Stimulated activated CD8-positive, alpha-beta memory T cell treated with anti-CD3 and anti-CD28 coated beads, Interleukin-7, amount 100 ng/mL, for 1 hour (primary cell): ENCODE measurements at places on chromosomes 2 and 18.

- no peak for DNase-seq
These were observed 109.8 kb downstream of the ADCYAP1 start for GRCh38 chr18:1014509-1014908.

DNA sequence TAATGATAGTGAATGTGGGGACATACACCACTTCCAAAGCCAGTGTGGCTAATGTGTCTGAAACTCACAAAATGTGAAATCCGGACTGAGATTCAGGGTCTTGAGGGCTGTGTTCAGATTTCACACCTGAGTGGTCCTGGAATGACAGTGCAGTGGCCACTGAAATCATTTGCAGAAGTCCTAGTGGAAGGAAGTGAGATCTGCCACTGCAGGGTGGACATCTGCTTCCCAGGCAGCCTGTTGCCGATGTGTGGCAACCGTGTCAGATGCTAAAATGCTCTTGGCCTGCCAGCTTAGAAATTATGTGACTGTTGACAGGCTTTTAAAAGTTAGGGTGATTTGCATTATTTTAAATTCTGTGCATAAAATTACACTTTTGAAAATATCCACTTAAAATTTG, 77.8 kb upstream of the TMEM200C start:
- DNase-seq: no peak

GRCh38 chr2:234951664-234952269, at the start of gene SH3BP4:
TSS of gene SH3BP4 (plus strand) at chr2:234952017. CDS start at chr2:235035003, 82,986 bp downstream.
- no peak for DNase-seq

- no peak for DNase-seq
These were observed 31.9 kb upstream of the CASP8 start for GRCh38 chr2:201228271-201228911.

GRCh38 chr18:1914489-1914888, 656.8 kb downstream of the METTL4 start:
- no peak for DNase-seq

DNA sequence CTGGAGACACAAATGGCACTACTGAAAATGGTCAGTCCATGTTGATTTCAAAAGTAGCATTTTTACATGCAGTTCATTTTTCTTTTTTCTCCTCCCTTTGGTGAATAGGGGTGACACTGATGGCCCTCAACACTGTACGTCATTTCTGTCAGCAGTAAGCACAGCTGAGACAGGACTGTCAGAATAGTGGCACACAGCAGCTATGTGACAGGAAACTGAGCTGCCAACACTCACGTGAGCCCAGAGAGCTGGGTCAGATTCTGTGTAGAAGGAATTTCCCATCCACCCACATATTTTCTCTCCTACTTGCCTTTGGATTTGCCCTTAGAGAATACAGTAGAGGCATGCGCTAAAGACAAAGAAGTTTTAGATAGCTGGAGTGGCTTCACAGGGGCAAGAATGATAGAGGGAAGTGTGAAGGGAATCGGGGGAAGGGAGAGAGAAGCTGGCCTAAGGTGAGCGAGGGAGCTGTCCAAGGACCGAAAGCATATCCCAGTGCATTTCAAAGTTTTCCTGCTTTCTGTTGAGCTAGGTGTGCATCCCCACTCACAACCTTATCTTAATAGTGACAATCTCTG, 476.6 kb downstream of the CNTNAP5 start:
- no peak for DNase-seq

DNA sequence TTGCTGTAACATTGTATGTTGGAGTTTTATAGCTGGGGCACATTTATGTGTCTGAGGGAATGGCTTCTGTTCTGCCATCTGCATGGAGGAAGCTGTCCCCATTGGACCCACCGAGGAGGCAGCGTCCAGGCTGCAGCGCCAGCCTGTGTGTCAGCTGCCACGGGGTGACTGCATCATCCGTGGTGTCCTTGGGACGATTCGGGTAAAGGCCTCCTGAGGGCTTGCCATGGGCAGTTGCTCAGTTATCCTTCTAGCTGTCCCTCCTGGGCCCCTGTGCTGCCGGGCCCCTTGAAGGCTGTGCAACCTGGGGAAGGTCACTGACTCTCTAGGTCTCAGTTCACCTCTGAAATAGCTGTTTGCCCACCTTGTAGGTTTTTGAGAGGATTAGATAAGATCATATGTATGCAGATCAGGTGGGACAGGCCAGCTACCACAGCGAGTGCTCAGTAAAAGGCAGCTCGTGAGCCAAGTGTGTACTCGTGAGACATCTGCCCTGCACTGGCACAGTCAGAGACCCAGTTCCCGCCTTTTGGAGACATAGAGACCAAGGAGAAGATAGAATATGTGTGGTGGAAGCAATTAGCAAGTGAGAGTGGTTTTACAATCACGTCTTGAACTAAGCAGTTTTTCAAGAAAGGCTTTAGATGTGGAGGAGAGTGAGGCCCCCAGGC, 10.6 kb downstream of the LDLRAD4 start:
- no peak for DNase-seq

DNA sequence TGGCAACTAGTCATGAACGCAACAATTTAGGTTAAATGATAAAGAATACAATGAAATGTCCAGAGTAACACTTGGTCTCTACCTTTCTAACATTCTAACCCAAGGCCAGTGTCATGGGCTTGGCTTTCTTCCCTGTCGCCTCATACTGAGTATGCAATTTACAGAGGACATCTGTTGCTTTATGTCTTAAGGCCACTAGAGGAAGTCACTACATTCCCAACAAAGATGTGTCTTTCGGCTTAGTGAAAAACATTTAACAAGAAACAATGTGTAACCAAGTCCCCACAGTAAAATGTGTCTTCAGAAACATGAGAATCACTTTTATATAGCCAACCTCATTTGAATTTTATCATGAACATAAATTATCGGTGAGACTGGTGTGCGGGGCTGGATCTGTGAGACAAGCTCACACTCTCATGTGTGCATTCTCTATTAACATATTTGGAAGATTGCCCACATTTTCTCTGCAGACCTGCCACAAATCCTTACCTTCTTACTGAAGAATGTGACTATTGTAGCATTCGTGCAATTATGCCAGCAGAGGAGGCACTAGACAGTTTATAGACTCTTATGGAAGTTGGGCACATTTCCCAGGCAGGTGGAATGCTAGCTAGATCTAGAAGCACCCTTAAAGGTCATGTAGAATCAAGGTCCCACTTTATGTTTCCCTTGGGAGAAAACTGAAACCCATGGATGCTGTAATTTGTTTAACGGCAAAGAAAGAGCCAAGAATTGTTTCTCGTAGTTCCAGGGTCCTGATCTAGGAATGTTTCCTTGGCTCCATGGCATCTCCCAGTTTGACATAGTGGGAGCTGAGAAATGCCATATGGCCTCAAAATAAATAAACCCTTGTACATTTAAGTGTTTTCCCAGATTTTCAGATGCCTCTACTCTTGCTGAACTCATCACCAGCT, 101.8 kb downstream of the CD226 start:
- DNase-seq: no peak

DNA sequence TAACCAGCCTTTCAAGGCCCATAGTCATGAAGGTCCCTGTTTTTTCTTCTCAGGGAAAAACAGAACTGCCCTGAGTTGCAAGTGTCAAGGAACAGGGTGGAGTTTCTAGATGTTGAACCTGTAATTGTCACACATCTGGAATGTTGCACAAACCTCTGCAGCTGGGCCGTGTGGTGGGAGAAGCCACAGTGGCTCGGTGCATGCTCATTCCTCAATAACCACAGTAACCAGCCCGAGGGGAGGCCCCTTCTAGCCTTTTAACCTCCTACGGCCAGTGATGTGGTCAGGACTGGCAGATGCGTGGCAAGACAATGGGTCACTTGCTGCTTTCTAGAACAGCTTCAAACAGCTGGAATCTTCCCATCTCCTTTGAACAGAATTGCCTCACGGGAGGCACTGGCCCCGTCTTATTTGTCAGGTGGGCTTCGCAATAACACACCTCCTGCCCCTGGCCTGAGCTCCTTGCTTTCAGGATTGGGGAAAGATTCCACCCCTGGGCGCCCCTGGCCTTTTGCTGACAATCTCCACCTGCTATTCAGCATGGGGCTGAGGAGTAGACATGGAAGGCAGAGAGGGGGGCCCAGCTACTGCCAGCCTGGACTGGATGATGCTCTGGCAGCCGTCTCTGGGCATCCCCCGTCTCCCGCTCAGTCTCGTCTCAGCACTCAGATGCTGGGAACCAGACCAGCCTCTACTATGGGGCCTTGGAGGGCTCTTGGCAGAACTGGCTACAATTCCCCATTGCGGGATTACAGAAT, 102.9 kb downstream of the KLHL29 start:
- DNase-seq: no peak

GRCh38 chr2:99841749-99842148, 300.6 kb downstream of the AFF3 start:
- no peak for DNase-seq

GRCh38 chr2:64708829-64709228, 55.1 kb upstream of the SERTAD2 start:
- no peak for DNase-seq

DNA sequence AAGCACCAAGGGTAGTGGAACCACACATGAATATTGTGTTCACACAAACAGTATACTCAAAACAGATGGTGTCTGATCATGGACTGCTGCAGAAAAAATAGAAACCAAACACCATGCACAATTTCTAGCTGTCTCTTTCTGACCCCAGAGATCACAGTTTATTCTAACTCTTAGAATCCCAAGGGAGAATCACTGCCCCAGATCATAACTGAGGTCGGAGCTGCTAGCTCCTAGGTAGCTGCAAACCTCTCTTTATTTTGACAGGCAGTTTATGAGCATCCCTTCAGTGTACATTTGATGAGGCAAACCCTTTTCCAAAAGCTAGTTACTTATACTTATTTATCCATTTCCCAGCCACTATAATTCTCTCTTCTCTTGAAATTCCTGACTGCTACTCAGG, 439.1 kb upstream of the HNMT start:
- DNase-seq: no peak
